ENCODE measurements at places on chromosomes 6 and 20.
A peak's percentile ranks its signal among the peaks of the same experiment; 100 is the strongest.

- peak; percentile 52 for DNase-seq
Measured at GRCh38 chr6:130852844-130853554, 25.8 kb downstream of the SMLR1 start.

- DNase-seq: no peak
Measured at GRCh38 chr20:50142812-50143211, 10.7 kb downstream of the PEDS1 start.

- no peak for DNase-seq
Measured at GRCh38 chr6:44264154-44265006, 971 bp downstream of the NFKBIE start.

GRCh38 chr6:145829950-145830349, 15.4 kb upstream of the FBXO30 start:
- peak; percentile 21 for DNase-seq

GRCh38 chr6:31945507-31946369, at the start of gene CFB:
CFB (plus strand) TSS chr6:31946095; CDS start chr6:31946222, 127 bp downstream.
- DNase-seq: peak; percentile 80

DNA sequence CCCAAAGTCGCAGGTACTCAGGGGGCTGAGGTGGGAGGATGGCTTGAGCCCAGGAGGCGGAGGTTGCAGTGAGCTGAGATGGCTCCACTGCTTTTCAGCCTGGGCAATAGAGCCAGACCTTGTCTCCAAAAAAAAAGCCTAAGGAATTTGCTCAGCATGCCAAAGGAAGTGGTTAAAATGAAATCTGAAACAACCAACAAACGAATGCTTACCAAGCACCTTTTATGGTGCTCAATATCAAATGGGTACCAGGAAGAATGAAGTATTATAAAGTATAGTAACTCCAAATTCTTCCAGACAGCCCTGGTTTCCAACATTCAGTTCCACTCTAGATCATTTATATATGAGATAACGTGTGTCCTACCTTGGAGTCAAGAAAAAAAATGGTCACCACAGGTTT, 14.0 kb downstream of the GMDS start:
- peak; percentile 36 for DNase-seq

DNA sequence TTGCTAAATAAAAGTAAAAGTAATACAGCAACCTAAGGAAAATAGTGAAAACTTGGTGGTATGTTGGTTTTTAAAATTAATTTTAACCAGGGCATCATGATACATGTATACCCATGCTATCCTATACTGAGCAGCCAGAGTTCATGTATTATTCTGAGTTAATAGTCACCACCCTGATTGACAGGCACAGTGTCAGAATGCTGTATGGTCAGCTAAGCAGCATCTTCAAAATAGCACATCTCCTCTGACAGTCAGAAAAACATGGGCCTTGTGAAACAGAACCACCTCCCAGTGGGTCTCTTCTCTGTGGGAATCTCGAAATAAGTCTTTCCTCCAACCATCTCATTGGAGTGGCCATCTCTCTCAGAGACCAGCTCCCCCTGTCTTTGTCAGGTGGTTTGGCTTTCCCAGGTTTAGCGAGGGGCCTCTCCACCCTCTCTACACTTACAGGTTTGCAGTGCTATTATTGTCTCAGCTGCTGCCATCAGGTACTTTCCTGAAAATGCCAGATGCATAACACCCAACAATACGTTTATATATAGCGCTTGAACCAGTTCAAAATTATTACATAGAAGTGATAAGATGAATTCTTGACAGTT, 47.1 kb upstream of the RNF8 start:
- no peak for DNase-seq

GRCh38 chr6:138815797-138816528, 20.1 kb downstream of the ECT2L start:
- peak; percentile 71 for DNase-seq

GRCh38 chr20:18728870-18729224, 84.7 kb upstream of the SCP2D1 start:
- no peak for DNase-seq

GRCh38 chr20:2804041-2804828, 3.8 kb upstream of the CPXM1 start:
- no peak for DNase-seq

GRCh38 chr20:54019585-54019984, 50.8 kb downstream of the BCAS1 start:
- DNase-seq: no peak

DNA sequence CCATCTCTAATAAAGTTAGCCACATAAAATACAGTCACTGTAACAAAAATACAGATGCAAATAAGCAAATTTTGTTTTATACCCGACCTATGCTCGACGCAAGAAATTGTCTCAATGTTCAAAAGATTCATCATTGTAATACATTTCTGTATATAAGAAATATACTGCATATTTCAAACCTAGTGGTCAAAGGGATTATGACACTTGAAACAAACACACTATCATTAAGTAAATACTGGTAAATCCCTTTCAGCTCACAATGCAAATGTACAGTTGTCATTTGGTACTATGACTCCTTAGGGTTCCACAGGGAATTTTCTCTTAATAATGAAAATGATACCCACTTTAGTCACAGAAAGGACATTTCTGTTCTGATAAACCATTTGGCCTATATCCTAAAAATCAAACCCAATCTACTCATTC, 2.2 kb downstream of the HIVEP2 start:
- DNase-seq: peak; percentile 47

DNA sequence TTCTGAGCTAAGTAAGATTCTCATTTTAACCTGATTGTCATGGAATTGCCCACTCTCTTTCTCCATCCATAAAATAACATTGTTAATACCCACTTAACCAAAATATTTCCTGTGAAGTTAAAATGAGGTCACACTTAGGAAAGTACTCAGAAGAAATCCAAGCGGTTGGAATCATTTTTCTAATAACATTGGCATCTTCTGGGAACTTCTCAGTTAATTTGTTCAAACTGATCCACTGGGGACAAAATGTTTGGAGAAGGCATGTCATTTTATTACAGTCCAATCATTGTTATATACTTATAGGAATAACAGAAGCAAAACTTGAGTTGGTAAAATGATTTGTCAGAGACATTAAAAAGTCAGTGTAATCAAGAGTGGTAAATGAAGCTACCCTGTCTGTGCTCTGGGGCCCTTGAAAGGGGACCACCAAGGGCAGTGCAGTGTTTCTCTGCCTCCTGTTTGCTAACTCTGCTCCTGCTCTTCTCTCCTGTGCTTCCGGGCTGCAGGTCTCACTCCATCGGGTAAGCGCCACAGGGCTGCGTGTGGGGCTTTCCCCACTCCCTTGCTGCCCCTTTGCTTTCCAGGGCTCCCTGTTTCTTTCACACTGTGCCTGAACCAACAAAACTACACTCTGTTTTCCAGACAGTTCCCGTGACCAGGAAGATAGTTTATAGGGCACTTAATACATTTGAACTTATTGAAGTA, 50.1 kb downstream of the HDDC2 start:
- peak; percentile 63 for DNase-seq

GRCh38 chr20:6700563-6701329, 66.7 kb upstream of the BMP2 start:
- no peak for DNase-seq

DNA sequence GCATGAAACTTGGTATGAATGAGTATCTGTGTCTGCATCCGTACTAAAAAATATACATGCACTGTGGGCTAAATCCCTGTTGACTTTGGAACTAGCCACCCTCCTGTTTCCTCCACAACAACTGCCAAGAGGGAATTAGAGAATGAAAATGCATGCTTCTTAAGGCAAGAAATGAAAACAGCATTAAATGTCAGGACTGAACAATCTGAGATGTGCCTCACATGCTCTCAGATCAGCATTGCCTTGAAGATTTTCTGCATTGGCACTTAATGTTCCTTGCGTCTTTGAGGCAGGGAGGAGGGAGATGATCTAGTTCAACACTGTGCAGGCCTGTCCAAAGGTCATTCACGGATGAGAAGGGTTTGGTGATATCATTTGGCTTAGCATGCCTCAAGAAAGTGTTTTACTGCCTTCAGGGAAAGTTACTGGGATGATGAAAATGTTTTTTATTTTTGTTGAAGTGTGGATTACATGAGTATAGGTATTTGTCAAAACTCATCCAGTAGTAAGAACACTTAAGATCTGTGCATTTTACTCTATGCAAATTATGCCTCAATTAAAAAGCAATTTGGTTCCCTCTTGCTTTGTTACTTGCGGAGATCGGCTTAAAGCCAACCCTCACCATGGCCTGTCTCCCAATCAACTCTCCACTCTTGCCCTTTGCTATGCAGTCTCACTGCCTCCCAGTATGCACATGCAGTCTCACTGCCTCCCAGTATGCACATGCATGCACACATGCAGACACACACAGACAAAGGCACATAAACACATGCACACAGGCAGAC, 47.5 kb upstream of the RIN2 start:
- no peak for DNase-seq

GRCh38 chr6:110048221-110048875, 70.2 kb downstream of the GPR6 start:
- peak; percentile 19 for DNase-seq

GRCh38 chr20:59630526-59630925, 26.2 kb downstream of the PHACTR3 start:
- DNase-seq: no peak

DNA sequence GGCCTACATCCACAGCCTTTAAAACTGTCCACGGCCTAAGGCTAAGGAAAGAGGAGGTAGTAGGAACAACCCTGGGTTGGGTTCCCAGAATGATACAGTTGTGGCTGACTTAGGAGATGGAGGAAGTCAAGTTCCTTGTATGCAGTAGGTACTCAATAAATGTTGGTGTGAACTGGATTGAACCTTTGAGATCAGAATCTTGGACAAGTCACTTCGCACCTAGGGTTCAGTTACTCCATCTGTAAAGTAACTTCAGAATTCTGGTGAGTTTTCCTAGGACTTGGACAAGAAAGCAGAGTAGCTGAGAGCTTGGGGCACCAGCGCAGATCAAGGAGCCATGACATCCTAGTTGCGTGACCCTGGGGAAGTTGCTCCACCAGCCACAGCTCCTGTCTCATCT, 9.1 kb downstream of the XKR7 start:
- no peak for DNase-seq

DNA sequence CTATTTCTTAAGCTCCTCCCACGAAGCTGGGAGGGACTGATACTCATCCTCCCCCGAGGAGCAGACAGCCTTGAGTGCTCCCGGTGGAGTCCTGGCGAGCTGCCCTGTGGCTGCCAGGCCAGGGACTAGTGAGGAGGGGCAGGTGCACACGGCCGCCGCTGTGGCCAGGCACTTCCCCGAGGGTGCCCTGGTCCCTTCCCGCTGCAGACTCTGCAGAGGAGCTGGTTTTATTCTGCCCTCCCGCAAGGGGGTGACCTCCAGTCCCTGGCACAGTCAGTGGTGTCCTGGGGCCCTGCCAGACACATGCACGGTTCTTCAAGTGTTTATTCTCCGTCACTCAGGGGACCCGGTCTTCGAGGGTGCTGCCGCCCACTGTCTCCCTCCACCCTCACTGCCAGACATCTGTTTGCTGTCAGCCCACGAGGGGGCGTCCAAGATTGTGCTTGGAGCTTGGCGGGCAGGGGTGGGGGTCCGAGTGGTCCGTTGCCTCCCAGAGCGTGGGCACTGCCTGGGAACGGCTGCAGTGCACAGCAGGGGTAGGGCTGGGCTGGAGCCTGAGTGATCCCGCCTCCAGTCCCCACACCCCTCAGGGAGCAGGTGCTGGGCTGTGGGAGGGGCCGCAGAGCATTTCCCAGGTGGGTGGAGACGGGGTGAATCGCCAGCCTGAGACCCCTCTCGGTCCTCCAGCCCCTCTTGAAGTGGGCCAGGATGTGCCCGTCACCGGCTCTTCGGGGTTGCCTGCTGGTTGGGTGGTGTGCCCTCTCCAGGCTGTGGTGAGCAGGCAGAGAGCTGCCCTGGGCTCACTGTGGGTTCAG, 3.1 kb upstream of the CABLES2 start:
- DNase-seq: peak; percentile 8

GRCh38 chr6:150560004-150560883, 39.4 kb upstream of the PLEKHG1 start:
- no peak for DNase-seq

DNA sequence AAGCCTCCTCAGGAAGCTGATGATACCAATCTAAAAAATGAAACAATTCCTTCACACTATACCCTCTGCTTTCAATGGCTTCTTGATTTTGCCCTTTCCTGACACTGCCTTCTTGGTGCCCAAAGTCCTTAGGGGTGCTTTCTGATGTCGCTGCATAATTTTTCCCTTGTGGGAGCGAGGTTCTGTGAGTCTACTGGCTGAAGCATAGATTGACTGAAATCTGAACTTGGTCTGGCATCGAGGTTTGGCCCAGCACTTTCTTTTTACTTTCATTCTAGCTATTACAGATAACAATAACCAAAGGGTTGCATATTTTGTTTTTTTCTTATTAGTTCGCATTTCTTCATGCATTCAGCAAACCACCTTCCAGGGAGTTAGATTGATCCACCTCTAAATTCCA, 65.8 kb downstream of the E2F3 start:
- DNase-seq: no peak

DNA sequence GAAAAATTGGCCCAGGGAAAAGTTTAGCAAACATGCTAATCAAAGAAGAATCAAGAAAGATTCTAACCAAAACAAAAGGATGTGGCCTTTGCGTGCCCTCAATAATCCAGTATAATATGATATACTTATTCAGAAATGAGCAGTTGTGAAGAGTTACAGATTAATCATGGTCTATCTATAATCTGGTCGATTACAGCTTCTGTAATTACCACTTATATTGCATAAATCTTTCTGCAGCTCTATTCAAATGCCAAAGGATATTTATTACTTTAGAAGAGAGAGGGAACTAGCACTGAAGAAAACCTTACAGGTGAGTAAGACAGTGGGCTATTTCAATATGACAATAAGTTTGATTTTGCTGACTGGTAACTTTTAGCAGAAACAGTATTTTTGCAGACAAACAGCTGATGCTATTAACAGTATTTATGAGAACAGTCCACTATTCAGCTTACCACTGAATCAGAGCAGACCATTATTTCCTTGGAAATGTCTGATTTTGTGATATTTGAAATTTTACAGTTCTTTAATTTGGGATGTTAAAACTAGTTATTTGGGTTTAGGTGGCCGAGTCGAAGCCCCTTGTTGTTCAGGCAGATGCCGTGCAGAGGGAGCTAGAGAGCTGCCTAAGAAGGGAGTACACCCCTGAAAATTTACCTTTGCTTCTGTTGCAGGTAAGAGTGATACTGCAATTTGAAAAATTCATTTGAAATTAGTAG, 92.2 kb downstream of the CEP57L1 start:
- DNase-seq: peak; percentile 13

GRCh38 chr20:32160341-32160740, 47.2 kb downstream of the PLAGL2 start:
- no peak for DNase-seq

DNA sequence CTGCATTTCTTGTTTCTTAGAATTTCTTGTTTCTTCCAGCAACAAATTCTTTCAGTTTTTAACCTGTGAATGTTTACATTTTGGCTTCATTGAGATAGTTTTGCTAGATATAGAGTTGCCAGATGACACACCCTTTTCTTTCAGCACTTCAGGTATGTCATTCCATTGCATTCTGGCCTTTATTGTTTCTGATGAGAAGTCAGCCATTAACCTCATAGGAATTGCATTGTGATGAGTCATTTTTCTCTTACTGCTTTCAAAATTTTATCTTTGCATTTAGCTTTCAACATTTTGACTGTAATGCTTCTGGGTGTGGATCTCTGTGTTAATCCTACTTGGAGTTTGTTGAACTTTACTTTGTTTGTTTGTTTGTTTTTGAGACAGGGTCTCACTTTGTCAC, 440.3 kb upstream of the HS3ST5 start:
- no peak for DNase-seq

Measured in fibroblast of skin of right biceps (primary cell).